ENCODE measurements at places on chromosomes 5 and 9. TPM values are rescaled to one million over a fixed set of nuclear protein-coding genes. Genes with fewer than 3 reads are reported as not detected.
A peak's percentile ranks its signal among the peaks of the same experiment; 100 is the strongest.

GRCh38 chr5:123422433-123423277, 548 bp downstream of the CEP120 start:
- DNase-seq = peak; percentile 24
- H3K27ac ChIP-seq = peak overlapping the region; percentile 81

The FLT4 gene
- total RNA-seq = 6.3 TPM

The CAMK4 gene
- 0.78 TPM for total RNA-seq

GRCh38 chr5:87115839-87116364, 151.8 kb upstream of the RASA1 start:
- no peaks in the 10 kb centered on the region for H3K4me1 ChIP-seq
- no peaks in the 10 kb centered on the region for H3K36me3 ChIP-seq
- no peak for DNase-seq
- H3K27me3 ChIP-seq = no peaks in the 10 kb centered on the region
- no peak overlapping the region for H3K4me3 ChIP-seq

GRCh38 chr9:90433398-90433941, 209.2 kb downstream of the DIRAS2 start:
- no peaks in the 10 kb centered on the region for H3K27me3 ChIP-seq
- peak; percentile 10 for DNase-seq
- H3K4me1 ChIP-seq = no peaks in the 10 kb centered on the region

DNA sequence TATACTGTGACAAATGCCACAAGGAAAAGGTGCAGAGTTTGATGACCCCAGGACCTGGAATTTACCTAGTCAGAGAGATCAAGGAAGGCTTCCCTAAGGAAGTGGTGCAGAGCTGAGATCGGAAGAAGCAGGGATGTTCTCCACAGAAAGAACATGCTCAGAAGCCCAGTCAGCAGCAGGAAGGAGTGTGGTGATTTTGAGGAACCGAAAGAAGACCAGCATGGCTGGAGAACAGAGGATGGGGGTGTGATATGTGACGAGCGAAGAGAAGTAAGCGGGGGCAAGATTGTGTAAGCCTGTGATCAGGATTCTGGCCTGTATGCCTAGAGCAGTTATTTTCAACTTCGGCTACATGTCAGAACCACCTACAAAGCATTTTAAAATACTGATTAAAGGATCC, 18.7 kb upstream of the PIK3R1 start:
- no peaks in the 10 kb centered on the region for H3K36me3 ChIP-seq
- H3K4me1 ChIP-seq = peaks cover 26% of the 10 kb centered on the region
- no peak overlapping the region for H3K4me3 ChIP-seq
- no peak for DNase-seq
- H3K27me3 ChIP-seq = no peaks in the 10 kb centered on the region

GRCh38 chr5:173573126-173573960, 43.1 kb downstream of the BOD1 start:
- peaks cover 7% of the 10 kb centered on the region for H3K4me1 ChIP-seq
- H3K27ac ChIP-seq = no peak overlapping the region
- peak; percentile 70 for DNase-seq
- no peaks in the 10 kb centered on the region for H3K36me3 ChIP-seq

- no peak overlapping the region for H3K27ac ChIP-seq
- no peaks in the 10 kb centered on the region for H3K36me3 ChIP-seq
- no peaks in the 10 kb centered on the region for H3K4me1 ChIP-seq
Observed at GRCh38 chr5:159240301-159240870, 22.7 kb upstream of the UBLCP1 start.

The PRDM9 gene
- not detected for total RNA-seq

DNA sequence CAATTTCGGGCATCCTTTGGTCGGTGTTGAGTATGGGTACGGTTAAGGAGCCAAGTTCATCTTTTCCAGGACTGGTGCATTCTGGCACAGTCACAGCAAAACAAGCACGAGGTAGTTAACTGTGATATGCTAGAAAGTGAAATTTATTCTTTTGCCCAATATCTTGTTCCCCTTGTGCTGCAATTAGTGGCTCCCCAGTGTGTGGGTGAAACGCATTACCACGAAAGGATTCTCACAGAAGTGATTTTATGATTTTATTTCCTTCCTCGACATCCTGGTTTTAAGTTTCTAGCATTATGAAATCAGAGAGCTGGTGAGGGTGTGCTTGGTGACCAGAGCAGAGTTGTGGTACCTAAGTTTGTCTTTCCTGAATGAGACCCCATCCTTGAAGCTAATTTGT, 1.5 kb downstream of the FRMPD1 start:
- no peak overlapping the region for H3K27ac ChIP-seq

DNA sequence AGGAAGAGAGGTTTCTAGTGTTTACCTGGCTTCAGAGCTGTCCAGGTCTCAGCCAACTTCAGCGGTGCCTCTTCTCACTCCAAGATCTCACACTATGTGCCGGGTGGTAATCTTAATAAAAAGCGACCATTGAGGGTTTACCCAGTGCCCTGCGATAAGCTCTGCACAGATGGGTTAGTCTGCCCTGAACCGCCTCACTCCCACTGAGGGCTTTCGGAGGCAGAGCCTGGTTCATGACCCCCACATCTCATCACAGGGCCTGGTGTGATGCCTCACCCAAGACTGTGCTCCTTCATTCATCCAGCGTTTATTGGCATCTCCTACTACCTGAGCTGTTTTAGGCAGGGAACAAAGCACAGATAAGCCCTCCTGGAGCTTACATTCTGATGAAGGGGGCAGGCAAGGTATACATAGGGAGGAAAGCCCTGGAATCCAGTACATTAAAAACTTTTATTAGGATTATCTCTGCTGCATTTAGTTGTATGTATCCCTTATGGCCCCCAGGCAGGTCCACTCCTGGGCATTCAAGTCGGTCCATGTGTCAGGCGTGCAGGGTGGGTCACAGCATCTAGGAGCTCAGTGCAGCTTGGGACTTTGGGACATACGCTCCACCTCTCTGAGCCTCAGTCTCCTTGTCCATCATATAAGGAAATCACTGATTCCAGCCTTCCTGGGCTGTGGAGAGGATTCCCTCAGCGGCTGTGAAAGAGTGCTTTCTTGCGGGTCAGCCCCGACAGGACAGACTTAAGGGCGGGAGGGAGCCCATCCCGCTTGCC, 613 bp upstream of the COL15A1 start:
- no peak for DNase-seq
- H3K27me3 ChIP-seq = no peaks in the 10 kb centered on the region
- no peaks in the 10 kb centered on the region for H3K36me3 ChIP-seq
- H3K4me1 ChIP-seq = peaks cover 19% of the 10 kb centered on the region
- H3K4me3 ChIP-seq = no peak overlapping the region

The FOXD4 gene
- 0.99 TPM for total RNA-seq

DNA sequence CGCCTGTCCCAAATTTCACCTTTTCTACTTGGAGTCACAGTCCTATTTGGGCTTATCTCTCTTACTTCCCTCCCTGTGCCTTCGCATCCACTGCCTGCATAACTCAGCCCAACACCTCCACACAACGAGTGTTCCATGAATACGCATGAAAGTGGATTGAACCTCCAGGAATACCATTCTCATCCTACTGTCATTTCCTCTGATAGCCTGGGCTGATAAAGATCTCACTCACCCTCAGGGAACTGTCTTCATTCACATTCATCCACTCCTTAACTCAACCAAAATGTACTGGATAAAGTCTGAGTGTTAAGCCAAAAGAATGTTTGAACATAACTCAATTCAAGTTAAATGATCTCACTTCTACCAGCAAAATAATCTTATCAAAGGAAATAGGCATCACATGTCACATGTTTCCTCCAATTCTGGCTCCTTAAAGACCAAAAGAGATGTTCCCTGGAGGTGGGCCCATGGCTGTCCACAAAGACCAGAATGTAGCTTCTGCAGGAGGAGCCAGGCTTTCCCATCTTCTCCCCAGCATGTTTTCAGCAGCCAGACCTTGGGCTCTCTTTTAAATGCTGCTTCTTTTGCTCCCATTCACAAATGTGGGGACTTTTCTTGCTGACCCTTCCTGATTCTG, 28.4 kb upstream of the TRIO start:
- H3K36me3 ChIP-seq = no peaks in the 10 kb centered on the region
- H3K27me3 ChIP-seq = no peaks in the 10 kb centered on the region
- no peak for DNase-seq
- H3K4me3 ChIP-seq = no peak overlapping the region
- no peak overlapping the region for H3K27ac ChIP-seq
- peaks cover 23% of the 10 kb centered on the region for H3K4me1 ChIP-seq

The PCDHB9 gene
- total RNA-seq = 0.78 TPM

GRCh38 chr9:19009391-19009965, 23.5 kb downstream of the SAXO1 start:
- no peaks in the 10 kb centered on the region for H3K27me3 ChIP-seq
- no peaks in the 10 kb centered on the region for H3K36me3 ChIP-seq
- DNase-seq = no peak
- no peak overlapping the region for H3K4me3 ChIP-seq
- H3K27ac ChIP-seq = no peak overlapping the region
- H3K4me1 ChIP-seq = no peaks in the 10 kb centered on the region

DNA sequence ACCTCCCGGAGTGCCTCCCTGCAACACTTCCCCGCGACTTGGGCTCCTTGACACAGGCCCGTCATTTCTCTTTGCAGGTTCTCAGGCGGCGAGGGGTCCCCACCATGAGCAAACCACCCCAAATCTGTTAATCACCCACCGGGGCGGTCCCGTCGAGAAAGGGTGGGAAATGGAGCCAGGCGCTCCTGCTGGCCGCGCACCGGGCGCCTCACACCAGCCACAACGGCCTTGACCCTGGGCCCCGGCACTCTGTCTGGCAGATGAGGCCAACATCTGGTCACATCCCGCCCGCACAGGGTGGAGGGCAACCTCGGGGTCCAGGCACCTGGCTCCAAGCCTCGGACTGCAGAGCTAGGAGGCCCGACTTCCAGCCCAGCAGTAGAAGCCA, 776 bp upstream of the TERT start:
- H3K27me3 ChIP-seq = peaks cover 12% of the 10 kb centered on the region
- H3K27ac ChIP-seq = no peak overlapping the region
- no peak overlapping the region for H3K4me3 ChIP-seq

DNA sequence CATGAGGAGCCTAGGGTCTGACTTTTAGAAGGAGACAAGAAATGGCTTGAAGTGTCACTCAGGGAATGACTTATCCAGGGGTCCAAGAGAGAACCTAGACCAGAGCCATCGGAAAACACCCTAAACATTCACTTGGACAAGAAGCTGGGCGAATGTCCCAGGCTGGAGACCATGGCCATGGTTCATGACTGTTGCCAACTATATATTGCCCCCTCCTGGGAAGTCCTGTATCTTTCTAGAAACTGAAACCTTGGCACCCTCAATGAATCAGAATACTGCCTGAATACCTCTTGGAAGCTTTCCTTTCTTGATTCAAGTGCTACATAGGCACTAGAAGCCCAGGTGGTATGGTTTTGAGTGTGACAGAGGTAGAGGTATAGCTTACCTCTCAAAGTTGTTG, 29.9 kb downstream of the TRMO start:
- no peaks in the 10 kb centered on the region for H3K27me3 ChIP-seq

The FOXD4L5 gene
- not detected for total RNA-seq

GRCh38 chr9:72952914-72953313, at the start of gene ALDH1A1:
ALDH1A1 (minus strand) TSS chr9:72953053; CDS start chr9:72953000, 53 bp downstream.
- no peaks in the 10 kb centered on the region for H3K27me3 ChIP-seq
- H3K4me3 ChIP-seq = peak within 1 kb of the TSS; percentile 46
- H3K27ac ChIP-seq = peak within 1 kb of the TSS; percentile 83
- peaks cover 44% of the 10 kb centered on the region for H3K4me1 ChIP-seq
- no peaks in the 10 kb centered on the region for H3K36me3 ChIP-seq

The DDX4 gene
- not detected for total RNA-seq

- H3K27ac ChIP-seq = no peak overlapping the region
- H3K4me1 ChIP-seq = peaks cover 16% of the 10 kb centered on the region
- H3K27me3 ChIP-seq = no peaks in the 10 kb centered on the region
- H3K36me3 ChIP-seq = no peaks in the 10 kb centered on the region
Observed at GRCh38 chr9:126327006-126327713, 531 bp downstream of the MVB12B start.

- H3K4me1 ChIP-seq = peaks cover 10% of the 10 kb centered on the region
- no peak overlapping the region for H3K27ac ChIP-seq
- no peaks in the 10 kb centered on the region for H3K27me3 ChIP-seq
- no peaks in the 10 kb centered on the region for H3K36me3 ChIP-seq
Observed at GRCh38 chr9:126938327-126938726, 23.7 kb downstream of the RALGPS1 start.

DNA sequence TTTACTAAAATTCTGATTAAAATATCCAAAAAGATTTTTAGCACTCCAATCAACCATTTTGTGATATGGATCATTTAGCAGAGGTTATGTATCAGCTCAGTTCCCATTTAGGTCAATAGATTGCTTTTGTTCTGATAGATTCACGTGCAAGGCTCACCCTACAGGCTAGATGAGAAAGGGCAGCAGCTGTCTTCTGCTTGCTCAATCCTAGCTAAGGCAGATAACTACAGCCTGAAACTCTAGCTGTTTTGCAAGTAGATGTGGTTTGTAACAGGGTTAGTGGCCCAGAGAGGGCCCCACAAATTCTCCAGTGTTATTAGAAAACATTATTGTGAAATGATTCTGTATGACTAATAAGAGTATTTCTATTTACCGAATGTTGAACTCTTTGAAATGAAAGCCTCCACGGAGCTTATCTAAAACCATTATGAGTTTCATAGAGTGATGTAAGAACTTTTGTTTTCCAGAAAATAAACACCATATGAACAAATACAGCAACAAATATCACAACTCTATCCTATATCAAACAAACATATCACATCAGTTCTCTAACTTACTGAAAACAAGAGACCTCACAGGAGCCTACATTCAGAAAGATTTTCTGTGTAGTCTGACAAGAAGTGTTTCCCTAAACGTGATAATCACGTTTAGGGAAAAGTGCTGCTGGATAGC, 841.9 kb upstream of the ACO1 start:
- H3K36me3 ChIP-seq = no peaks in the 10 kb centered on the region
- H3K27me3 ChIP-seq = no peaks in the 10 kb centered on the region
- peak; percentile 32 for DNase-seq

- no peaks in the 10 kb centered on the region for H3K36me3 ChIP-seq
- peaks cover 19% of the 10 kb centered on the region for H3K4me1 ChIP-seq
- no peaks in the 10 kb centered on the region for H3K27me3 ChIP-seq
- no peak for DNase-seq
Observed at GRCh38 chr5:64161420-64161819, 4.2 kb upstream of the RNF180 start.

- H3K4me3 ChIP-seq = no peak overlapping the region
- H3K27me3 ChIP-seq = no peaks in the 10 kb centered on the region
- no peaks in the 10 kb centered on the region for H3K4me1 ChIP-seq
- H3K36me3 ChIP-seq = no peaks in the 10 kb centered on the region
- DNase-seq = no peak
Observed at GRCh38 chr9:108642871-108643270, 212.9 kb downstream of the ACTL7B start.

DNA sequence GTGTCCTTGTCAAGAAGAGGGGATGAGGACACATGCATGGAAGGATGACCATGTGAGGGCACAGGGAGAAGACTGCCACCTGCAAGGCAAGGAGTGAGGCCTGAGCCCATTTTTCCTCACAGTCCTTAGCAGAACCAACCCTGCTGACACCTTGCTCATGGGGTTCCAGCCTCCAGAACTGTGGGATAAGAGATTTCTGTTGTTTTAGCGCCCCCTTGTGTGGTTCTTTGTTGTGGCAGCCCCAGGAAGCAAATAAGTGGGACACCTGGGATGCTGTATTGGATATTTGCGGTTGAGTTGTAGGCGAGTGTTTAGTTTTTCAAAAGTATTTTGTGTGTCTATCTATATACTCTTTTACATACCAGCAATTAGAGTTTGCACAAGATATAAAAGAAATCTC, 206.4 kb downstream of the NXNL2 start:
- H3K36me3 ChIP-seq = no peaks in the 10 kb centered on the region
- H3K27ac ChIP-seq = no peak overlapping the region
- H3K27me3 ChIP-seq = no peaks in the 10 kb centered on the region
- no peaks in the 10 kb centered on the region for H3K4me1 ChIP-seq

Data from body of pancreas (tissue), 4 donors.